Fibroblast of mammary gland (primary cell): ENCODE measurements at places on chromosomes 2 and 18.

GRCh38 chr18:51151568-51152511 lies 45.6 kb downstream of the MEX3C start:
- DNase-seq: no peak

DNA sequence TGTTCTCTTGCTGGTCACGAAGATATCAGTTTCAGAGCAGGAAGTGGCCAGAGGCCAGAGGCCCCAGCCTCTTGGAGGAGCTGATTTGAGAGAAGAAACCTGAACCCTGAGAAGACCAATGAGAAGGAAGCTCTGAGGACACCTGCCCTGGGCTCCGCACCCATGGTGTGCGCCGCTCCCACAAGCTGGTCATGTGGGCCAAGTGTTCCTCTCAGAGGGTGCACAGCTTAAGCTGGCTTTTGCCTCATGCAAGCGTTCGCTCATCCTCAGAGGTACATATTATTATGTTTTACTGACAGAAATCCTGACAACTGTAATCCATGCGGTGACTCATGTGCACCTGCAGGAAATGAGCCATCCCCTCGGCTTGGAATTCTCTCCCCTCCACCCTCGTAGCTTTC lies 316.1 kb upstream of the MYT1L start:
- DNase-seq: no peak

- no peak for DNase-seq
Observed at GRCh38 chr2:228611171-228611570, 429.7 kb upstream of the SPHKAP start.

DNA sequence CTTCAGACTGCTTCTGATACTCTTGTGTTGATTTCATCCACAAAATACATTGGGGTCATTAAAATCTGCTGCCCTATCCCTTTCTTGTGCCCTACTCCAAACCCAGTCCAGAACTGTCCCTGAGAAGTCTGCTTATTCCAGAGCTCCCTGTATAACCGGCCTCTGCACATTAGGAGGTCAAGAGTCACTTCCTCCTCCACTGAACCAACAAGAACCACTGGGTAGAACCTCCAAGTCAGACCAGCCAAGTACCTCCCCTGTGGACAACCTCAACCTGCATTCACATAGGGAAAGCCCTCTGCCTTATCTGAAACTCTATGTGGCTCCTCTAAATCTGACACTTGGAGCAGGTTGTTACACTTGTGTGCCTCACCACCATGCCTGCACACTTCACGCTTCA lies 22.1 kb downstream of the KDSR start:
- DNase-seq: no peak

GRCh38 chr2:173271825-173272224 lies 82.8 kb upstream of the CDCA7 start:
- peak; percentile 22 for DNase-seq

DNA sequence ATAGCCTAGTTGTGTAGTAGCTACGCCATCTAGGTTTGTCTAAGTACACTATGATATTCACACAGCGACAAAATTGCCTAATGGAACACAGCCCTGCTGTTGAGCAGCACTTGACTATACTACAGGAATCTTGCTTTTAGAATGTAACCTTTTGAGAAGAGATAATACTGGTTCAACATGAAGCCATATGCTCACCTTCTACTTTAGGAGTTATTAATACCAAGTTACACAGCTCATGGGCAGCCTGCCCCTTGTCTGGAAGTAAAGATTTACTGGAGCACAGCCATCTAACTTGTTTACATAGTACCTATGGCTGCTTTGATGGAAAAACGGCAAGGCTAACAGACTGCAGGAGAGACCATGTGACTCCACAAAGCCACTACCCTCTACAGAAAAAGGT lies 174.8 kb downstream of the DYM start:
- no peak for DNase-seq

DNA sequence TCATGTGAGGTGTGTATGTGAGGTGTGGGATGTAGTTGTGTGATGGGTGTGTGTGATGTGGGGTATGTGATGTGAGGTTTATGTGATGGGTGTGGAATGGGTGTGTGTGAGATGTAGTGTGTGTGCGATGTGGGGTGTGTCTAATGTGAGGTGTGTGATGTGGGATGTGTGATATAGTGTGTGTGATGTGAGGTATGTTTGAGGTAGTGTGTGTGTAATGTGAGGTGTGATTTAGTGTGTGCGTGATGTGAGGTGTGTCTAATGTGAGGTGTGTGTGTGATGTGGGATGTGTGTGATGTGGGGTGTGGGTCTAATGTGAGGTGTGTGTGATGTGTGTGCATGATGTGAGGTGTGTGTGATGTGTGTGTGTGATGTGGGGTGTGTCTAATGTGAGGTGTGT lies 55.3 kb downstream of the TWIST2 start:
- no peak for DNase-seq

GRCh38 chr18:26579941-26580618 lies 31.7 kb upstream of the KCTD1 start:
- DNase-seq: no peak

DNA sequence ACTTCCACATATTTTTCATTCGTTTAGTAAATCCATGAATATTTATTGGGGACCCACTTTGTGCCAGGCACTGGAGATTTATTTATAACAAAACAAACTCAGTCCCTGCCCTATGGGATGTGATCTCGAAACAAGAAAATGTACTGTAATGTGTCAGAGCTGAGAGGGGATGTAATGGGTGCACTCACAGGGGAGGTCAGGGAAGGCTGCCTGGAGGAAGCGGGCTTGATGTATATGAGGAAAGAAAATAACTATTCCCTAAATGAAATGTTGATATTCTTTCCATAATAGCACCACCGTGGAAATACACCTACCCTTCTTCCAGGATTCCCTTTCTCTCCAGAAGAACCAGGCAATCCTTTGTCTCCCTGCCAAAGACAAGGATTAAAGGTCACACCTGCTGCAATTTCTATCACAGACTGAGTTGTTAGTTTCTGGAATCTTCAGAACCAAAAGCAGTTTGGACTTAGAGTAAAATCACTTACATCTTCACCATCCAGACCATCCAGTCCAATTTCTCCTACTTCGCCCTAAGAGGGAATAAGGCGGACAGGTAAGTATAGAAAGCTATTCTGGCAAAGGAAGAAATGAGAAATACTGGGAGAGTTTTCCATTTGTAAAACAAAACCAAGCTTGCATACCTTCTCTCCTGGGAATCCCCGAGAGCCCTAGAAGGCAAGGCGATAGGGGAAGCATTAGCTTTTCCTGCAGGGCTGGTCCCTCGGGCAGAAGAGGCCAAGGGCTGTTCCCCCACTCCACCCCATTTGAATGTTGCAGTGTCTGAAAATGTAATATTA lies 55.0 kb downstream of the COL6A3 start:
- DNase-seq: no peak

DNA sequence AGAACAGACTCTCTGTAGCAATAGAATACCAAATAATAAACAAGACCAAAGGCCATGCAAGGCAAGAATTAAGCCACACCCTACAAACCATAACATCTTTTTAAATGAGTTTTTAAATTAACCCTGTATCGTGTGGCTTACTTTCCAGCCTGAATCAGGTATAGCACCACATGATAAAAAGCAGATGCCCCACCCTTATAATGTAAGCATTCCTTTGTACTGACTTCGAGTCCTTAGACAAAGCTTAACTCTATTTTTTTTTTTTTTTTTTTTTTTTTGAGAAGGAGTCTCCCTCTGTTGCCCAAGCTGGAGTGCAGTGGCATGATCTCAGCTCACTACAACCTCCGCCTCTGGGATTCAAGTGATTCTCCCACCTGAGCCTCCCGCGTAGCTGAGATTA lies 1.7 kb upstream of the C2orf42 start:
- DNase-seq: no peak

- peak; percentile 2 for DNase-seq
Observed at GRCh38 chr2:1791685-1792435, 47.5 kb upstream of the PXDN start.

DNA sequence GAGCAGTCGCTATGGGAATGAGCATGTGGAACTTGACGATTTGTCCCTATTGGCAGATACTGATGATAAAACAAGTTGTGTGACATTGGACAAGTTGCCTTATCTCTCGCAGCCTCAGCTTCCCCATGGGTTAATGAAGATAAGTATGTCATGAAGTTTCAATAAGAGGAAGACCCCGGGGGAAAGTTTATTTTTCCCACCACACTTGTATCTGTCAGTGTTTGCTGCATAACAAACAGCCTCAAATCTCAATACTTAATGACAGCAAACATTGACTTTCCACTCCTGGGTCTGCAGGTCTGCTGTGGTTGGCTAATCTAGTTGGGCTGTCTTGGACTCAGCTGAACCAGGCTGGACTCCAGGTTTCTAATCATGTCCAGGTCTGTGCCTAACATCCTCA lies 45.8 kb downstream of the INPP5D start:
- no peak for DNase-seq
